ENCODE measurements at places on chromosomes 2 and 18.

DNA sequence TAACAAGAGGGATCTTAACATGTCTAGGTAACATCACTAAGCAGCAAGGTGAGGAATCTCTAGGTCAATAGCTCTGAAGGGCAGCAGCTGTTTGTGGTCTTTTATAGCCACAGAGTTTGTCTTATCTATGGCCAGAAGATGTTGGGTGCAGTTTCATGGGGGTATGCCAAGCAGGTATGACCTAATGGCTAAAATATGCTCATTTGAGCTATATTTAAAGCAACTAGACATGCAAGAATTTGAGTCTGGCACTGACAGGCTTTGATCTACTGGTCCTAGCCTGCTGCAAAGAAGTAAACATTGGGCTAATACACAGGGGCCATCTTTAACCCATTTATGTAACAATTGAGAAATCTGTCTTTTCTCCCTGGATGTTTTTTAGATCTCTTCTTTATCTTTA lies 13.9 kb upstream of the UGP2 start:
- no peak for DNase-seq

GRCh38 chr2:241128266-241128665 lies 21.0 kb downstream of the PASK start:
- no peak for DNase-seq

DNA sequence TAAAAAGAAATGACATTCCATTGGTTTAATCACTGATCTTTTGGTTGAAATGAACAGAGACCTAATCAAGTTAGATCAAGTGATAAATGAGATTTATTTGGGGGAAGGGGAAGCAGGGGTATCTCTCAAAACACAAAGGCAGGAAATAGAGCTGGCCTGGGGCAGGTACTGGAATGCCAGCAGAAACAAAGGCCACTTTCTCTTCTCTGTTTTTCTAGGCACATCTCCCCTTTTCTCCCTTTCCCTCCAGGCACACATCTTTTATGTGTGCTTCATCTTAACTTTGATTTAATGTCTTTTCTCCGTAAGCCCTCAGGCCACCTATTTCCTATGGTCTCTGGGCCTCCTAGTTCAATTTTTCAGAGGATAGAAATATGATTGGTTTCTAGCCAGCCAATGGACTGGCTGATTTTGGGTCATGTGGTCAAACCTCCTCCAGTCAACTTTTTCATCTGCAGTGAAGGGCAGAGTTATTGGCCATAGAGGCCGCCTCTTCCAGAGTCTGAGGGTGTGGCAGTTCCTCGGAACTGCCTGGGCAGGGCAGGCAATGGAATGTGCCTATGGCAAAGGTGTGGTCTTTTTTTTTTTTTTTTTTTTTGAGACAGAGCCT lies 58.9 kb upstream of the FAM136A start:
- DNase-seq, result no peak

DNA sequence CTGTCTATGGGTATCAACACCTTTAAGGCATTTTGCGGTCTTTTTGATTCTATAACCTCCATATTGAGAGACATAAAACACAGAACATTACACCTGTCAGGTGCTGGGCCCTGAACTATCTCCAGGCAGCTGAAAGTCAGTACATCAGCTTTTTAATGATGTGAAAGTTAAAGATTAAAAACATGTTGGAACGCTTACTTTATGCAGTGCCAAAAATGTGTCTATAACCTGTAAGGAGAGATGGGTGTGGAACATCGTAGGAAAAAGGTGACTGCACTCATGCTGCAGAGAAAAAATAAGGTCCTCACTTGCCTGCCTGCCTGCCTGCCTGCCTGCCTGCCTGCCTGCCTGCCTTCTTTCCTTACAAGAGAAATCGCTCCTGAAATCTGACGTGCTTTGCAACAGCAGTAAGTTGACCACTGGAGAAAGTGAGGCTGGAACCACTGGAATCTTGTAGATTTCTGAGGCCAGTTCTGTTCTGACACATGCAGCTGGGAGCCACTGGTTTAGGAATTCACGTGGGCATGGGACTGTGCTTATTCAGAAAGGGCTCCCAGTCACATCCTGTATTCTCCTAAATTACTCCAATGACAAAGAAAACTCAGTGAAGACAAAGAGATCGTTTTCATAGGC lies 34.1 kb downstream of the BCL11A start:
- DNase-seq, result no peak

DNA sequence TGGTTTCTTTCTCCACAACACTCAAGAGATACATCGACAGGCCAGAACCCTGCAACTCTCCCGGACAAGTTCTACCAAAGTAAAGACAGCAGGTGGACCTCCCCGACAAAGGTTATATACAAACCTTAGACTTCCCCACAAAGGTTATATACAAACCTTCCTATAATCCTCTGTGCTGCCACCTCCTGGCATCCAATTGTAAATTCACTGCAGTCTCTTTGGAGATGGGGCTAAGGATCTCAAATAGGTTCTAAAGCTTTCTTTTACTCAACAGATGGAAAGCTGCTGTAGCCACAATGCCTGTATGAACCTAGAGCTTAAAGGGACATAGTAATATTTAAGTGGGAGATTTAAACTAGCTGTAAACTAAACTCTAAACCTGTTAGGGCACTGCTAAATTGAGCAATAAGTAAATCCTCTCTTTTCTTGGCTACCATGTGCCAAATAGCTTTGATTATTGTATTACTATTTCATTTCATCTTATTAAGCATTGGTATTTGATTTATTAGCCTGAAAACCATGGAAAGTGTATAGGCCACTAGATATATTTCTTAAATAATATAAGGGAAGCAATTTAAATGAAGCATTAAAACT lies 9.8 kb upstream of the MREG start:
- DNase-seq, result no peak

DNA sequence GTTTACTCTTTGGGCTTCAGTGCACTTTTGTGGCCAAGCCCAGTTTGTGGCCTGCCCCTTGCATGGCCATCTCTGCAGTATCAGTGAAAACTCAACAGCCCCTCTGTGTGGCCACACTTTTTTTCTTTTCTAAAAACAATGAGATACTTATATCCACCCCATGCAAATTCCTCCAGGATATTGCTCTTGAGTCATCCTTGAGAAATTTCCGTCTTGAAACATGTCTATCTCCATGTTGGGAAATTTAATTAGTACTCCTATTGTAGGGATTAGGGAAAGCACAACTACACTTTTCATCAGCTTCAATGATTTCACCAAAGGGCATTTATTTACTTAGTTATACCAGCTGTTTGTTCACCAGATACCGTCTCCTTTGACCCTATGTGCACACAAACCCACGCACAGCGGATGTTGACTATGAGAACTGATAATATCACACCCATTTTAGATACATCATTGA lies 993.1 kb downstream of the TSN start:
- no peak for DNase-seq

DNA sequence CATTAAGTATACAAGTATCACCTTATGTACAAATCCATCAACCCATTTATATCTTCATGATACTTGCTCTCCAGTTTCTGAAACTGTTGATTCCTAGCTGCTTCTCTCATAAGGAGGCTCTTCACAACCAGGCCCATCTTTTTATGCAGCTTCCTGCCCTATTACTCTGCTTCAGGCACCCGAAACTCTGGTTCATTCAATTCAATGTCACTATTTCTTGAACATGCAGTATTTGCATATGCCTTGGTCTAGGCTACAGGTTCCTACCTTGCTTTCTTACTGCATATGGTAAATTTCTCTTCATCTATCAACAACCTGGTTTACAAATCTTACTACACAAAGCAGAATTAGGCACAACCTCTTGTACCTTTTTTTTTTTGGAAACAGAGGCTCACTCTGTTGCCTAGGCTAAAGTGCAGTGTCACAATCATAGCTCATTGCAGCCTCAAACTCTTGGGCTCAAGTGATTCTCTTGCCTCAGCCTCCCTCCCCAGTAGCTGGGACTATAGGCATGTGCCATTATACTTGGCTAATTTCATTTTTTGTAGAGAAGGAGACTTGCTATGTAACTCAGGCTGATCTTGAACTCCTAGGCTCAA lies 2.7 kb upstream of the CDKL4 start:
- DNase-seq, result no peak

GRCh38 chr2:181178130-181178529 lies 197.7 kb downstream of the UBE2E3 start:
- DNase-seq, result no peak

- DNase-seq, result no peak
Observed at GRCh38 chr2:99106913-99107312, 34.6 kb upstream of the C2orf15 start.

Measured in urinary bladder (tissue), 4 donors.